ENCODE measurements at places on chromosomes 2 and 18. TPM values are rescaled to one million over a fixed set of nuclear protein-coding genes. Genes with fewer than 3 reads are reported as not detected.
A peak's percentile ranks its signal among the peaks of the same experiment; 100 is the strongest.

GRCh38 chr2:43345391-43345813 lies 119.0 kb upstream of the ZFP36L2 start:
- no peaks in the 10 kb centered on the region for H3K4me1 ChIP-seq
- no peak overlapping the region for H3K4me3 ChIP-seq
- no peaks in the 10 kb centered on the region for H3K27me3 ChIP-seq
- H3K36me3 ChIP-seq = no peaks in the 10 kb centered on the region
- DNase-seq = no peak

- no peak for DNase-seq
- H3K36me3 ChIP-seq = no peaks in the 10 kb centered on the region
- no peak overlapping the region for H3K27ac ChIP-seq
- no peak overlapping the region for H3K4me3 ChIP-seq
These were observed 201.1 kb downstream of the SMAD2 start for GRCh38 chr18:47729356-47729755.

DNA sequence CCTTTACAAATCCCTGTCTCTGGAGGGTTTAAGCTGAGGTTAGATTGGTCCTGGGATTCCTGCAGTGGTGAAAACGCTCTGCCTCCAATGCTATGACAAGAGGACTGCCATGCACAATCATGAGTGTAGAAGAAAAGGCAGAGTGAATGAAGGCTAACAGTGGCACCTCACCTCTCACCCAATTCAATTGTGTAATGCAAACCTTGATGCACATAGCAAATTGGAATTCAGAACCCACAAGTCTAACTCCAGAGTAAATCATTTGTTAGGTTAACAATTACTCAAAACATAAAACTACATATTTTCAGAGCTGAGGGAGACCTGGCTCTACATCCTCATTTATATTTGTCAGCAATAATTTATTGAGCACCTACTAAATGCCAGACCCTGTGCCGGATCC lies 1.8 kb downstream of the TGFBRAP1 start:
- no peak overlapping the region for H3K4me3 ChIP-seq
- H3K36me3 ChIP-seq = no peaks in the 10 kb centered on the region
- no peak for DNase-seq
- H3K27me3 ChIP-seq = no peaks in the 10 kb centered on the region

GRCh38 chr18:40250236-40250635 lies 1704.8 kb upstream of the PIK3C3 start:
- H3K4me3 ChIP-seq = no peak overlapping the region
- H3K27me3 ChIP-seq = no peaks in the 10 kb centered on the region
- H3K27ac ChIP-seq = no peak overlapping the region
- H3K36me3 ChIP-seq = no peaks in the 10 kb centered on the region
- no peaks in the 10 kb centered on the region for H3K4me1 ChIP-seq

DNA sequence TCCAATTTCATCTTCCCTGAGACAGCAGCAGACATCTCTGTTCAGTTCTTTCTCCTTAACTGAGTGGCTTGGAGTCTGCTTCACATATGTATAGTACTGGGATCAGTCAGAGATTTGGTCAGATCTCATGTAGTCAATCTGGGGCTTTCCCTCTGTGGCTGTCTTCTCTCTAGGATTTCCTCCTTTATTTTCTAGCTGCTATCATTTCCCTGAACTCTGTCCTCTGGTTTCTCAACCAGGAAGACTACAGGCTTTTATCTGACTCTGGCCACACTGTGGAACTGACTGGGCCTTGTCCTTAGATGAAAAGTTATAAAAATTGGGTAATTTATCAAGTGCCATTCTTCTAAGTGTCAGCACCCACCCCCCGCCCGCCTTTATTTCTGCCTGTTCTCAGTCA lies 121.0 kb downstream of the RAPGEF4 start:
- no peaks in the 10 kb centered on the region for H3K36me3 ChIP-seq

GRCh38 chr2:238722181-238722580 lies 125.7 kb upstream of the TWIST2 start:
- no peak overlapping the region for H3K27ac ChIP-seq
- H3K27me3 ChIP-seq = no peaks in the 10 kb centered on the region
- no peak overlapping the region for H3K4me3 ChIP-seq
- no peak for DNase-seq
- H3K4me1 ChIP-seq = no peaks in the 10 kb centered on the region

DNA sequence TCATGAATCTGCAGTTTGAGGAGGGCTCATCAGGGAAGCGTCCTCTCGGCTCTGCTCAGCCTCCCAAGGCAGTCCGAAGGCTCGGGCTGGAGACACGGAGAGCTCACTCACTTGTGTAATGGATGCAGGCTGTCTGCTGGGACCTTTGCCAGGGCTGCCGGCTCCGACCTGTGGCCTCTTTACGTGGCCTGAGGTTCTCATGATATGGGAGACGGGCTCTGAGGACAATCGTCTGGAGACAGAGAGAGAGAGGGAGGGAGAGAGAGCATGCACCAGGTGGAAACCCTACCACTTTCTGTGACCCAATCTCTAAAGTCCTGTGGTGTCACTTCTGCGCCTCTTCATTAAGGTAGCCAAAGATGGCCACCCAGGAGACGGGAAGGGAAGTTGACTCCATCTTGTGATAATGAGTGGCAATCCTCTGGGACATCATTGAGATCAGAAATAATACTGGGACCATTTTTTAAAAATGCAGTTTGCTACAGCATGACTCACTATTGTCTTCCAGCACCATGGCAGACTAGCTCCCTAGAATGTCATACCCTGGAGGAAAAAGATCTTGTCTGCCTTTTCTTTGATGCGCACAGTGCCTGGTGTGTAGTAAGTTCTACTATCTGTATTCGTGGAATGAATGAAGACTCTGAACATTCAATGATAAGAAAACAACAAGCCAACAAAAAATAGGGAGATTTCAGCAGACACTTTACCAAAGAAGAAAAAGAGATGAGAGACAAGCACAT lies 60.2 kb downstream of the CD8B2 start:
- DNase-seq = no peak
- H3K36me3 ChIP-seq = no peaks in the 10 kb centered on the region
- no peak overlapping the region for H3K4me3 ChIP-seq
- no peaks in the 10 kb centered on the region for H3K4me1 ChIP-seq
- no peak overlapping the region for H3K27ac ChIP-seq
- no peaks in the 10 kb centered on the region for H3K27me3 ChIP-seq

- no peaks in the 10 kb centered on the region for H3K36me3 ChIP-seq
- DNase-seq = no peak
- H3K27ac ChIP-seq = no peak overlapping the region
- no peak overlapping the region for H3K4me3 ChIP-seq
- H3K4me1 ChIP-seq = no peaks in the 10 kb centered on the region
- H3K27me3 ChIP-seq = no peaks in the 10 kb centered on the region
These were observed 155.6 kb downstream of the QPCT start for GRCh38 chr2:37500031-37500430.

- H3K4me1 ChIP-seq = peaks cover 41% of the 10 kb centered on the region
- no peaks in the 10 kb centered on the region for H3K27me3 ChIP-seq
- H3K27ac ChIP-seq = peak overlapping the region; percentile 24
- H3K4me3 ChIP-seq = peak overlapping the region; percentile 4
- H3K36me3 ChIP-seq = no peaks in the 10 kb centered on the region
- no peak for DNase-seq
These were observed 61.3 kb downstream of the CUL3 start for GRCh38 chr2:224523626-224524577.

- H3K27ac ChIP-seq = no peak overlapping the region
- H3K27me3 ChIP-seq = peaks cover 3% of the 10 kb centered on the region
- DNase-seq = no peak
These were observed 37.5 kb downstream of the NR4A2 start for GRCh38 chr2:156294945-156295580.

GRCh38 chr2:112824694-112825085 lies 11.9 kb downstream of the IL1B start:
- H3K27ac ChIP-seq = no peak overlapping the region
- no peaks in the 10 kb centered on the region for H3K4me1 ChIP-seq
- H3K4me3 ChIP-seq = no peak overlapping the region
- H3K36me3 ChIP-seq = no peaks in the 10 kb centered on the region
- no peak for DNase-seq

DNA sequence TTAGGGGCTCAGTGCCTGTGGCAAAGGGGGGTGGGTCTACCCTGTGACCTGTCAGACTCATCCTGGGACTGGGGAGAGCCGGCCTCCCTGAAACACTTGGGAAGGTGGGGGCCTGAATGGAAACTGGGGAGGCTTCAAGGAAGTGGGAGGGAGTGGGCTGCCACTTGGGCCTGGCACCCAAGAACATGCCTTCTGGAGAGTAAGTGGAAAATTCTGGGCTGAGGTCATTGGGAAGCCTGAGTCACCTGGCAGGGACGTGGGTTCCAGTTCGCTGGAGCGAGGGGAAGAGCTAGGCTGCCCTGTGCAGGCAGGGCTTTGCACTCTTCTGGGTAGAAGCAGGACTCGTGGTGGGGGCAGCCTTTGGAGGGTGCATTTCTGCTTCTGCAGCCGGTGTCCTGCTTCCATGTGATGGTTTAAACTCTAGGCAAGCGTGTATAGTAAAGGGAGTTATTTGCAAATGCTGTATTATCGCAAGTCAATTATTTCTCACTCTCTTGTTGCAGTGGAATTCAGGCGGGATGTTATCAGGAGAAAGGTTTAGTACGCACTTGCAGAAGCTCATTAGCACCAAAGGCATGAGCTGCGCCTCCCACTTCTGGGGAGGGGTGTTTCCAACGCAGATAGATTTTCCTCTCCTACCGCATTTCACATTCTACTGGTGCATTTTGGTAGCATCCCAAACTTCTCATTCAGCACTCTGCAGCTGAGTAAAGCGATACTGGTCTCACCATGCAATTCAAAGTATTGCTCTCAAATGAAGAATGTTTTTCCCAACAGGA lies 3.8 kb downstream of the LRRFIP1 start:
- H3K4me1 ChIP-seq = no peaks in the 10 kb centered on the region
- H3K4me3 ChIP-seq = no peak overlapping the region
- no peaks in the 10 kb centered on the region for H3K27me3 ChIP-seq
- no peak overlapping the region for H3K27ac ChIP-seq
- no peak for DNase-seq

DNA sequence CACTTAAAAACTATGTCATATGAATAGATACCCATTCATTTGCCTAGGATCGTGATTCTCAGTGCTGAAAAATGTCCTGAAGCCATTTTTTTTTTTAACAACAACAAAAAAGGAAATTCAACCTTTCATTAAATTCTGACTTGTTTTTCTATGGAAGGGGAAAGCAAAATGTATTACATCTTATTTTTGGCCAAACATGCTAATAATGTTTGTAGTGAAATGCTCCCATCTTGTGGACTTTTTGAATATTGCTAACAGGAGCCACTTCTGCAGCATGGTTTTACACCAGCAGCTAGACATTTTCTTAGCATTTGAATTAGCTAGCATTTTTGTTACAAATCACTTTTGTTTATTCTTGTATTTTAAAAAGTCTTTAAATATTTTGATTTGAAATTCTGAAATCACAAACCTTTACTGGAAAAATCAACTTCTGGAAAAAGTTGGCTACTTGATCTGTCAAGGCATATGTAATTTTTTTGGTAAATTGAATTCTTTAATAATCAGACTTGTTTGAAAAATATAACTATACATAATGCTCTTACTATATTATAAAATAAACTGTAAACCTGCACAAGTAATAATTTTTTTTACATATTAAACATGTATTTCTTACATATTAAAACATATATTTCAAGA lies 75.8 kb downstream of the KIDINS220 start:
- no peak for DNase-seq
- no peak overlapping the region for H3K4me3 ChIP-seq
- H3K36me3 ChIP-seq = peaks cover 23% of the 10 kb centered on the region
- no peak overlapping the region for H3K27ac ChIP-seq

DNA sequence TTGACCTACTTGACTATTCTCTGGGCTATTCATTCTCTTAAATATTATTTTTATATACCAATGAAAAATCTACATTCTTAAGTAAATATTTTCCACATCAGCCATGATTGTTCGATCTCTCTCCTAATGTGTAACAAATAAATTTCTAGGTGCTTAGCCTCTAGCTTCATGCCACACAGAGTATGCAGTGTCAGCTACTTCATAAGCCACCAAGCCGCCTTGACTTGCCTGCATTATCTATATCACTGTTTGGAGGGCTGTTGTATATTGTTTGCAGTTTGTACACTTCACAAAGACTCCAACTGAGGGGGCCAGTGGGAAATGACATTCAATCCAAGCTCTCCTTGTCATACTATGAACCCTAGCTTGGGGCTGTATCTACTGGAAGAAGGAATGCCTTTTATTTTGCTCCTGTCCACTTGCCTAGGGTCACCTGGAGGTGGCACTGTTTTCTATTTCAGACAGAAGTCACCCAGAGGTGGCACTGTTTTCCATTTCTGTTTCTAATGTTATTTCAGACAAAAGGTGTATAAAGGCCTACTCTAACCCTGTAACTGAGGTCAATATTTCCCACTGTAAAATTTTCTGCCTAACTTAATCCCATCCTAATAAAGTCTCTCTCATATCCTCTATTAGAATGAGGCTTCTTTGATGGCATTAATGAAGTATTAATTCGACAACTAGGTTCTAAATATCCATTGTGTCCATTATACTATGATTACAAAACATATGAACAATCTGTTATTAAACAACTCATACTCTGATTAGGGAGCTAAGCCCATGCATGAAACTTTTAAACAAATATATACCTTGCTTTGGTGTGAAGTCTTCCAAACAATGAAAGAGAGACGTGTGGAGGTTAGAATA lies 36.4 kb downstream of the COL5A2 start:
- H3K36me3 ChIP-seq = no peaks in the 10 kb centered on the region
- peak; percentile 36 for DNase-seq
- H3K27me3 ChIP-seq = no peaks in the 10 kb centered on the region
- no peaks in the 10 kb centered on the region for H3K4me1 ChIP-seq
- no peak overlapping the region for H3K27ac ChIP-seq
- H3K4me3 ChIP-seq = no peak overlapping the region

DNA sequence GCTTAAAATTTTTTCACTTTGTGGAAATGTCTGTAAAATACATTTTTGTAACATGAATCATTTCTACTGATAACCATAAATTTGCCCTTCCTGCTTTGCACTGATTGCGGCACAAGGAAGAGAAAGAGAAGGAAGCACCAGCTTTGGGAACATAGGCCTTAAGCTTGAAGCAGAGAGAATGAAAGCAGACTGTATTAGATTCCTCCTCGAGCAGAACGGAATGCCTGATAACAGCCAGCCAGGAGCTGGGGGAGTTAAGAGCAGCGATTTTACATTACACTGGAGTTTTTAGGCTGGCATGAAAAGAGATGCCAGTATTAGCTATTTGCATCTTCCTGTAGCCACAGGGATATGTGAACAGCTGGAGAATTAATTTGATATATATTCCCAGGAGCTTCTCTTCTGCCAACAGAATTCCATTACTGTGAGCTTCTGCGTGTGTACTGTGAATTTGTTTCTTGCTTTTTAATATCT lies 33.5 kb downstream of the CRIM1 start:
- H3K27me3 ChIP-seq = no peaks in the 10 kb centered on the region
- DNase-seq = no peak
- H3K4me1 ChIP-seq = no peaks in the 10 kb centered on the region
- H3K36me3 ChIP-seq = no peaks in the 10 kb centered on the region
- no peak overlapping the region for H3K27ac ChIP-seq

RAPGEF4 gene
- total RNA-seq = 2.5 TPM

MOCOS gene
- not detected for total RNA-seq

NUP35 gene
- total RNA-seq = 25.3 TPM

ARHGAP25 gene
- total RNA-seq = 133 TPM

Data from naive thymus-derived CD4-positive, alpha-beta T cell (primary cell).